Inflammatory macrophage (primary cell): ENCODE measurements at places on chromosomes 2 and 18.

DNA sequence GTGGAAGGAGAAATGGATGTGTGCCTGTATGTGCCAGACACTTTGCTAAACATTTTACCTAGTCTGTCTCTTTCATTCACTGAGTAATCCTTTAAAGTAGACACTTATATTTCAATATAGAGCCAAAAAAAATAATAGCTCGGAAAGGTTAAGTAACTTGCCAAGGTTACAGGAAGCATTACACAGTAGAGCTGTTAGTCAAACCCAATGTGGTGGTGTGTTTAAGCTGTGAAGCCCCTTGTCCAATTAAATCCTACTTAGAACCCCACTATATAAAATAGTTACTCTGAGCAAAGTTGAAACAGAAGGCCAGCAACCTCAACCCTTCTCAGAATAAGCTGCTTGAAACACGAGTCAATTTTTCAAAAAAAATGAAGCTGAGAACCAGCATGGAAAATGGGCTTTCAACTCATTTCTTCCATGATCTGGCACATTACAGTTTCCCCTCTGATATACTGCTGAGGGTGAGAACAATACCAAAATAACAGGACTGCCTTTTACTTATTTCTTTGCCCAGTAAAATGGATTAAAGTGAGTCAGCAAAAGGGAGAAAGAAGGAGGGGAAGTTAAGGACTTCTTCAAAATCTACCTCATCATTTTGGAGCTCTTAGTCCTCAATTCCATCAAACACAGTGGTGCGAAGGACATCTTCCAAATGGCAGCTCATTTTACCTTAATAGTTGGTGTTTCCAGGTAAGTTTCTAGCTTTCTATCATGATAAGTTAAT, 7.9 kb downstream of the RDH14 start:
- DNase-seq = no peak

GRCh38 chr2:133732982-133733900, 165.0 kb upstream of the NCKAP5 start:
- no peak for DNase-seq

GRCh38 chr2:36071698-36072097, 283.9 kb upstream of the CRIM1 start:
- no peak for DNase-seq

GRCh38 chr2:133061874-133062593, 392.0 kb upstream of the LYPD1 start:
- DNase-seq = no peak

DNA sequence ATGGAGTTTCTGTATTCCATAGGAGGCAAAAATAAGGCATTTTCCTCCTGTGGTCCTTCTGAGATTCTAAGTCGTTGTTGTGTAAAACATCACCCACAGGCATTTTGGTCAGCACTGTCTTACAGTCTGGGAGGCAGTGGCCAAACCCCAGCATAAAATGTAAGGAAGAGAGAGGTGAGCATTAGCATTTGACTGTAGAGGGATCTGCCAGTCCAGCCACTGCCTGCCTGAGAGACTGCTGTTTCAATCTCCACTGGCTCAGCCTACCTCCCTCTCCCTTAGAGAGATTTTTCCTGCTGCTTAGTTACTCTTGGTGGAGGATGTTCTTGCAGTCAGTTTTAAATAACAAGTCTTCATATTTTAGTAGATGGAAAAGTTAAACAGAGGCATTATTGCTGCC, 77.0 kb downstream of the ARHGEF33 start:
- no peak for DNase-seq

GRCh38 chr2:132891498-132891897, 221.5 kb upstream of the LYPD1 start:
- no peak for DNase-seq

GRCh38 chr2:134120733-134121630, 132.9 kb upstream of the MGAT5 start:
- DNase-seq = peak; percentile 81

DNA sequence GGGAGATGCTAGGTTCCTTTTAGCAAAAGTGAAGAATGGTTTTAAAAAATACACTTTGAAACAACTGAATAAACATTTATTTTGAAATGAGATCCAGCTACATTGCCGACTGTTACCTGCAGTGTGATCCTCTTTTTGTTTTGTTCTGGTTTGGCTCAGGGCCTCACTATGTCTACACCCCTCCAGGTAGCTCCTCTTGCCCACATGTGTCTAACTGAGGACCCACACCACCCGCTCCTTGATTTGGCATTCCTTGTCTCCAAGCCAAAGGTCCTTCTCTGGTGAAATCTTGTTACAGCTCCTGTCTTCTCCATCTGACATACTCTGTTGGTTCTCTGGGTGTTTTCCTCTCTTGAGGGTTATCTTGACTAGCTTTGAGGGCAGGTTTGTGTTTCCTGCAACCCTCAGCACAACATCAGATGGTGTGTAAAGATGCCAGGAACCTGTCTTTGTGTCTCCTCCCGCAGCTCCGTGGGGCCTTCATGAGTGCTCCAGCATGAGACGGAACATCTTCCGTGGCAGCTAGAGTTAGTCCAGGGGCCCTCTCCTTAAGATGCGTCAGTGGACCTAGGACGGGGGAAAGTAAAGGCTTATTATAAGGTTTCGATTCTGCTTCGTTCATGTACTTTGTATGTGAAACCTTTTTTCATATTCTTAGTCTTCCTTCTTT, 32.1 kb downstream of the MAP4K4 start:
- no peak for DNase-seq

DNA sequence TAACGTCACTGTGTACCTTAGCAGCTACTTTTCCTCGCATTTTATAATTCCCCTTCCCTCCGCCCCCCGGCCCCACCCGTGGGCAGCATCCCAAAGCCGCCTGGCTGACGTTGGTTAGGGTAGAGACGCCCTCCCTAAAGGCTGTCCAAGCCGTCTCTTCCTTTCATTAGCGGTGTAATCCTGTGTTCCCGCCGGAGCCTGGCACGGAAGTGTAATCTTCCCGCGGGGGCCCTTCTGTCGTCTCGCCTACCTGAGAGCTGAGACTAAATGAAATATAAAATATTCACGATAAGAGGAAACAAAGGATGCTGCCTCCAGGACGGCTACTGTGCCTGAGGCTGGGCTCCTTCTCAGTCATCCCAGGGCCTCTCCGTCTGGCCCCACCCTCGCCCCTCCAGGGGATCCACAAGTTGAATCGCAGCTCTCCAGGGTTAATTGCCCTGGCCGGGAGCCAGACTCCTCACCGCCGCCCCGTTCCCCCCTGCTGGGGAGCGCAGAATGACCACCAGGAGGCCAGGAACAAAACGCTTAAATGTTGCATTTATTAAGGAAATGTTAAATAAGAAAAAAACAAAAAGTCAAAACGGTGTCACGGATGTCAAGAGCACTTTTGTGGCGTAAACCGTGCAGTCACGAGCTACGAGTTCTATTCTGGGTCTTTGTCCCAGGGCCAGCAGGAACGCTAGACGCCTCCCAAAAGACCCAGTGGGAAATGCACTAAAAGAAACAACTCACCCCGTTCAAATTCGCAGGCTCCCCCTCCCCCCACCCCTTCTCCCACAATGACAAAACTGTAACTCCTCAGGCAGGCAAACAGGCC, 1.5 kb downstream of the RPRM start:
- DNase-seq = no peak

DNA sequence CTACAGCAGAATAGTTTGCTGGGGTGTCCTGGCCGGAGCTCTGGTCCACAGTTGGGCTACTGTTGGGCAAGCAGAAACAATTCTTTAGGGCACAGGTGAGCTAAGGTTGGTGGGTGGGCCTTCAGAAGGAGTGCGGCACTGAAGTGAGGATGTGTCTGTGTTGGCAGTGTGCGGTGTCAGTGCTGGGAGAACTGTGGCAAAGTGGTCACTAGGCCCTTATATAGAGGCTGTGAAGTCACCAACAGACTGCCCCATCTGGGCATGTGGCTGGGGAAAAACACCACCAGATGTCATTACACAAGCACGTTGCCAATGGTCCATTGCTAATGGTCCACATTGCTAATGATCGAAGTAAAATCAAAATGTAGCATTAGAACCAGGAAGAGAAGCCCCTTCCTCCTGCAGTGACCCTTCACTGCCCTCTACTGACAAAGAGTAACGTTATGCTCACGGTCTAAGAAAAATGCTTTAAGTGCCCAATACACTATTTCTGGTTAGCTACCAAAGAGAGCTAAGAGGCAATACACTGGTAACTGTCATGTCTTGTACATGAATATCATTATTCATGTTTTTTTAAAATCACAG, 21.3 kb downstream of the SCN1A start:
- DNase-seq = peak; percentile 46

GRCh38 chr2:79041032-79041448, 15.5 kb downstream of the REG3G start:
- peak; percentile 7 for DNase-seq

GRCh38 chr2:180999274-180999964, 19.0 kb downstream of the UBE2E3 start:
- no peak for DNase-seq

DNA sequence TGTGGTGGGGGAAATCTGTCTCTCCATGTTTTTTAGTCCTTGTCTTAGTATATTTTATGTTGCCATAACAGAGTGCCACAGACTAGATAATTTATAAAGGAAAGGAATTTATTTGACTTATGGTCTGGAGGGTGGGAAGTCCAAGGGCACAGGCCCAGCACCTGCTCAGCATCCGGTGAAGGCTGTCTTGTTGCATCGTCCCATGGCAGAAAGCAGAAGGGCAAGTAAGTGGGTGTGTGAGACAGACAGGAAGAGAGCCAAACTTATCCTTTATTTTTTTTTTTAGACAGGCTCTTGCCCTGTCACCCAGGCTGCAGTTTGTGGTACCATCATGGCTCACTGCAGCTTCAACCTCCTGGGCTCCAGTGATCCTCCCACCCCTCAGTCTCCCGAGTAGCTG, 98.1 kb downstream of the HS1BP3 start:
- DNase-seq = peak; percentile 44

DNA sequence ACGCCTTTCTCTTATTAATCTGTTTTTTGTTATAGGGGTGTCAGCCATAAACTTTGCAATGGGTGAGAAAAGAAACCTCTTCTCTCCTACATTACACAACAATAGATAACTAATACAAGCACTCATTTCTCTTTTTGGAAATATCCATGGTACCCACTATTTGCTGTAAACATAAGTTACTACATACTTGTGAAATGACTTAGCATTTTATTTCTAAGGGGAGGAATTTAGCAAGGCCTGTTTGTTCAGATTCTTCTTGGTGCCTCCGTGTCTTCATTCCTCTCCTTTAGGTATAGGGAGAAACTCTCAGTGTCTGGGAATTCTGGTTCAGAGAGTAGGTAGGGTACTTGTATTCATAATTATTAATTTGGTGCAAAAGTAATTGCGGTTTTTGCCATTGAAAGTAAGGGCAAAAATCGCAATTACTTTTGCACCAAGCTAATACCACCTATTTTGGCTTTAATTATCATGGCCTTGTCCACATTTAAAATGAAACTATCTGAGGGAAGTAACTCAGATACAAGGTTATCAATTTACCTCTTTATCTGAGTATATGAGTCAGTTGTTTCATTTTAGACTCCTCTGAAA, 134.8 kb downstream of the MREG start:
- peak; percentile 77 for DNase-seq

DNA sequence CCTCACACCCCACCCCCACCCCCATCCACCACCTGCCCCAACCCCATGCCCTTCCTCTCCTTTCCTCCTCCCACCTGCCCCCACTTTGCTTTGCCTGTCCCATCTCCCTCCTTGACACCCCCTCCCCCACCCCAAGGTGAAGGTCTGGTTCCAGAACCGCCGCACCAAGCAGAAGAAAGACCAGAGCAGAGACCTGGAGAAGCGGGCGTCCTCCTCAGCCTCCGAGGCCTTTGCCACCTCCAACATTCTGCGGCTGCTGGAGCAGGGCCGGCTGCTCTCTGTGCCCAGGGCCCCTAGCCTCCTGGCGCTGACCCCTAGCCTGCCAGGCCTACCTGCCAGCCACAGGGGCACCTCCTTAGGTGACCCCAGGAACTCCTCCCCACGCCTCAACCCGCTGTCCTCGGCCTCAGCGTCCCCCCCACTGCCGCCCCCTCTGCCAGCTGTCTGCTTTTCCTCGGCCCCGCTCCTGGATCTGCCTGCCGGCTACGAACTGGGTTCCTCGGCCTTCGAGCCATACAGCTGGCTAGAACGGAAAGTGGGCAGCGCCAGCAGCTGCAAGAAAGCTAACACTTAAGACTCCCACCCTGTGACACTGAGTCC, 3.0 kb upstream of the ATP6V1B1 start:
- no peak for DNase-seq

DNA sequence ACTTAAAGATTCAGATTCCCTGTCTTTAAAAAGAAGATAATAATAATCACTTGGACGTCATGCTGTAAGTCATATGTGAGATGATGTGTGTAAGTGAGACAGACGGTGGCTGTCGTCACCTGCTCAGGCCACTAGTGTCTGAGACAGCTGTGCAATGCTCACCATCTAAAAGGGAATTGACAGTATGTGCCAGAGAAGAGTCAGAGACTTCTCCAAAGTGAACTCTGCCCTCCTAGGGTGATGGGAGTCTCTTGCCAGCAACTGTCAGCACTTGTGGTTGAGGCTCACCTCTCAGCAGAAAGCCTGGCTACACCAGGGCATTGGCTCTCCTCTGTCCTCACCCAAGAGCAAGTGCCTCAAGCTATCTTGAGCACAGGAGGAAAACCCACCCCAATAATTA, 131.6 kb upstream of the DNAJC10 start:
- DNase-seq = no peak

DNA sequence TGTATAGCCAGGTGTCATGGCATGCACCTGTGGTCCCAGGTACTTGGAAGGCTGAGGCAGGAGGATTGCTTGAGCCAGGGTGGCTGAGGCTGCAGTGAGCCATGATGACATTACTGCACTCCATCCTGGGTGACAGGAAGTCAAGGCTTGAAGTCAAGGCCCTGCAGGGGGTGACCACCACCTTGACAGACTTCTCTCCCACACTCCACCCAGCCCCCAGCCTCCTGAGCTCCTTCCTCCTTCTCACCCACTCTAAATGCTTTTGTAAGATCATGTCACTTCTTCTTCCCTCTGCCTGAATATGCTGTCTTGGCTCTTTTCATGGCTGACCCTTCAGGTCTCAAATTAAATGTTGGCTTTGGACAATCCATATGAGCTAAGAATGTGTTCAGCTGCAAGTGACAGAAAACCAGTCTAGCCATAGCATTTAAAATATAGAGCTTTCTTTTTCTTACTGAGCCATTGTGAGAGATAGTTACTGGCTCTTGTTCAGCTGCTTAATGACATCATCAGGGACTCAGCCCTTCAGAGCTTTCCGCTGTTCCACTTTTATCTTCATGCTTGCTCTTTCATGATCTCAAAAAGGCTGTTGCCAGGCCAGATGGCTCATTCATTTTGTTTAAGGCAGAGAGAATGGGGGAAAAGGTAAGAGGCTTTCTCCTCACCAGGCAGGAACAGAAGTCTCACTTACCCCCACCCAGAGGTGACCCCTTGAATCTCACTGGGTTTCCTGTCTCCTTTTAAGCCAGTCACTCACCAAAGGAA, 36.7 kb upstream of the TTC39C start:
- peak; percentile 93 for DNase-seq
